ENCODE measurements at places on chromosomes 13 and 19.

DNA sequence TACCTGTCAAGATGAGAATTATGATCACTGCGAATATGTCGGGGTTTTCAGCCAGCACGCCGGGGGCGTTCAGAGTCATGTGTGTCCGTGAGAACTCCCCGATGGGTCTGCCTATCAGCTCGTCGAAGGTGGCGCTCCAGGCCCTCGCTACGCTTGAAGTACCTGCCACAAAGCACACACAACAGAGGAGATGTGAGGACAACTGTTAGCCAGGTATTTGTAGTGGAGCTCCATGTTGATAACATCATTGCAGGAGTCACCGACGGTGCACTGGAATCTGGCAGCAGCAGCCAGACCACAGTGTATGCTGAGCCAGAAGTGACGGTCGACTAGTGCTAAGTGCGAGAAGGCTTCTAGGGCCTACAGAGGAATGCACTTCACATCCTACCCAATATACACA lies 62.7 kb downstream of the SLC7A1 start:
- no peak for DNase-seq

- DNase-seq, result no peak
Measured at GRCh38 chr13:112934078-112934477, 34.9 kb upstream of the MCF2L start.

GRCh38 chr13:66520511-66521355 lies 709.4 kb downstream of the PCDH9 start:
- DNase-seq, result no peak

DNA sequence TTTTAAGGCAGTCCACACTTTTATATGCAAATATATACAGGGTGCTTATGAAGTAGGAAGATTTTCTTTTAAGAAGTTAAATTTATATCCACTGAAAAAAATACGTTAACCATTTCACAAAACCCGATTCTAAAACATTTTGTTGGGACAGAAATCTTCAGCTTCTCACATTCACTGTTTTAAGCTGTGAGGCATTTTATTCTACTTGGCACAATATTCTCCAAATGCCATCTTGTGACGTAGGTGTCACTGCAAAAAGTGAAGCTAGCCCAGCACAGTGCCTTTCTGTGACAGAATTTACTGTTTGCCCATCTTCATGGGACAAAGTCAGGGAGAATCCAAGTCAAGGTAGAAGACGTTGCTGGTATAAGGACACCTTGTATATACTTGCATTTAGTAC lies 94.5 kb upstream of the SLC15A1 start:
- no peak for DNase-seq

DNA sequence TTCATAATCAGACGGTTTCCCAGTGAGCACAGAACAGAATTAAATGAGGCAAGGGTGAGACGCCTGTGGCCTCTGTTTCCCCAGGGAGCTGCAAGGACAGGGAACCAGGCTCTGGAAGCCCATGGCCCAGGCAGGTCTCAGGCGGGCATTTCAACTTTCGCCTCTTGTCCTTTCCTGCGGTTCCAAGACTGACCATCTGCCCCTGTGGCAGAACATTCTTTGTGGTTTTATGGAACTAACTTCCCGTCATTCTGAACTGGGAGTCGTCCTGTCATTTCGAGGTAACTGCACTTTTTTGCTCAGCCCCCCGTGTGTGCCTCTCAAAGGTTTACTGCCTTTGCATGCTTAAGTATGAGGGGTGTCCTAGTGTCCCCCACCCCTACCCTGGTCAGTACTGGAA lies 70.9 kb downstream of the KL start:
- no peak for DNase-seq

Data from Karpas-422 (cell line).